Stimulated activated CD4-positive, alpha-beta T cell treated with anti-CD3 and anti-CD28 coated beads, Interleukin-4, amount 100 ng/mL, for 48 hours (primary cell): ENCODE measurements at places on chromosomes 6 and 20.

GRCh38 chr6:133964052-133964451, 11.0 kb downstream of the TBPL1 start:
- no peak for DNase-seq

DNA sequence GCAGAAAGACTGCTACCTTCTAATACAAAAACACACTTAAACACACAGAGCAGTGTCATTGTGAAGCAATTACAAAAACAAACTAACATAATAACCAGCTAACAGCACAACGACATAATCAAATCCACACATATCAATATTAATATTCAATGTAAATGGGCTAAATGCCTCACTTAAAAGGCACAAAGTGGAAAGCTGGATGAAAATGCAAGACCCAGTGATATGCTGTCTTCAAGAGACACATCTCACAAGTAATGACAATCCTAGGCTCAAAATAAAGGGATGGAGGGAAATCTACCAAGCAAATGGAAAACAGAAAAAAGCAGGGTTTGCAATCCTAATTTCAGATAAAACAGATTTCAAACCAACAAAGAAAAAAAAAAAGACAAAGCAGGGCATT, 67.8 kb upstream of the HTR1E start:
- DNase-seq, result no peak

DNA sequence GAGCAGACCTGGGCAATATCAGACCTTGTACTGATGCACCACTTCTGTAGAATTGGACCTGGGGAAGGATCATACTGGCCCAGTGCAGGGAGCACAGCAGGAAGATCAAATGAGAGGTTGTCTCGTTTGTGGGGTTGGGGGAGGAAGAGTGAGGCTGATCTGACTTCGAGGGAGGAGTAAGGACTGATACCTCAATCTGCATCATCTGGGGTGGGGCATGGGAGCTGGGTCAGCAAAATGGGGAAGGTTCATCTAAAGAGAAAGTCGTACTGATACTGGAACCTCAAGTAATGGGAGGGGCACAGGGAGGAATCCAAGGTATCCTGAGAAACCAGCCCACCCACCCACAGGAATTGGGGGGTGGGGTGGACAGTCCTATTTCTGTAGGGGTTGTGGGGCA, 3.7 kb downstream of the RNF39 start:
- no peak for DNase-seq

- no peak for DNase-seq
Observed at GRCh38 chr6:111888928-111889695, 15.9 kb upstream of the FYN start.

DNA sequence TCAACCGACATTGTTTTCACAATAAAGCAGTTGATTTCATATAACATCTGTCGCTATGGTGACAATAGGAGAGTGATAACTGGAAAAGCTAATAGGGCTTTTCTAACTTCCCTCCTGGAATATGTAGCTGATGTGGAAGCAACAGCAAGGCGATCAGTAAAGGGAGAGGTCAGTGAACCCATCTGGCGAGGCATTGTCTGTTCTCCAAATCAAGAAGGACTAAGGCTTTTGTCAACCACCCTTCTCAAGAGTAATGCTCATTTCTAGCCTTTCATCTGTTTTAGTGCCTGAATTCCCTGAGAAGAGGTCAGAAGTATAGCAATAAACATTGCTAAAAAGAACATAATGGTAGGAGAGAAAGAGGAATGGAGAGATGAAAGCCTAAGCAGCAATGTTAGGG, 201.3 kb downstream of the AKAP7 start:
- DNase-seq, result no peak

- no peak for DNase-seq
Observed at GRCh38 chr6:4671587-4672115, 104.6 kb upstream of the CDYL start.

GRCh38 chr6:88115307-88115706, 50.8 kb downstream of the CNR1 start:
- DNase-seq, result no peak

DNA sequence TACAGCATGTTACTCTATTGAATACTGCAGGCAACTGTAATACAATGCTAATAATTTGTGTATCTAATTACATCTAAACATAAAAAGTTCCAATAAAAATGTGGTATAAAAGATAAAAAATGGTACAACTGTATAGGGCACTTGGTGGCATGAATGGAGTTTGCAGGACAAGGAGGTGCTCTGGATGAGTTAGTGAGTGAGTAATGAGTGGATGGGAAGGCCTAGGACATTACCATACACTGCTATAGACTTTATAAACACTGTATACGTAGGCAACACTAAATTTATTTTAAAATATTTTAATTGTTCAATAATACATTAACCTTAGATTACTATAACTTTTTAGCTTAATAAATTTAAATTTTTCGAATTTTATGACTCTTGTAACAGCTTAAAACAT, 579.6 kb upstream of the MAN1A1 start:
- DNase-seq, result no peak

DNA sequence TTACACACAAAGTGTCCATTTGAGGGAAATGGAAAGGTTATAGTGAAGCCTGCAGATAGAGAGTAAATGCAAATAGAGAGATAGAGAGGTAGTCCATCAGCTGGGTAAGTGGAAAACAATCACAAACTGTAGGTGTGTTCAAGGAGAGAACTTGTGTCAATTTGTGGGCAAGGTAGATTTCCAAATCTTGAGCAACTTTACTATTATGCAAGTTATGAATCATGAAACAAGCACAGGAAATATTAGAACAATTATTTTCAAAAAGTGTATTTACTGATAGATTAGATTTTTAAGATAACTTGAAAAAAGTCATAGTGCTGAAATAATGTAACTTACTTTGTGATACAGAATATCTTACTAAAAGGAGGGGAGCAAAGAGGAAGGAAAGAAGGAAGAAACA, 792.9 kb downstream of the EYS start:
- no peak for DNase-seq

- DNase-seq, result no peak
Observed at GRCh38 chr6:148423601-148424270, 81.1 kb downstream of the SASH1 start.

DNA sequence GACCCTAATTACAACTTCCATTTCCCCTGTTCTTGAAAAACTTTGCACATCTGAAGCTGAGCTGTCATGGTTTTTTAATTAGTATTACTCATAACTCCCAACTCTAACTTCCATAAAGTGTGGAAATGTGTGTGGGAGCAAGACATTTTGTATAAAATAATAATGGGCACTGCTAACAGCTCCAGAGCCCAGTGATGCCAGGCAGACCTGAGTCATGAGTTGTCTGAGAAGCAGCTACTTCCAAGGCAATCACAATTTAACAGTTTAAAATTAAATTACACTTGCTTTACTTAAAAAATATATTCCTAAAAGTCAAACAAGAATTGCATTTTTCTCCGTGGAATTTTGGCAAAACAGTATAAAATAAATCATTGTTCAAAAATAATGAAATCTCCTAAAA, 6.4 kb downstream of the SLC2A12 start:
- DNase-seq, result no peak

DNA sequence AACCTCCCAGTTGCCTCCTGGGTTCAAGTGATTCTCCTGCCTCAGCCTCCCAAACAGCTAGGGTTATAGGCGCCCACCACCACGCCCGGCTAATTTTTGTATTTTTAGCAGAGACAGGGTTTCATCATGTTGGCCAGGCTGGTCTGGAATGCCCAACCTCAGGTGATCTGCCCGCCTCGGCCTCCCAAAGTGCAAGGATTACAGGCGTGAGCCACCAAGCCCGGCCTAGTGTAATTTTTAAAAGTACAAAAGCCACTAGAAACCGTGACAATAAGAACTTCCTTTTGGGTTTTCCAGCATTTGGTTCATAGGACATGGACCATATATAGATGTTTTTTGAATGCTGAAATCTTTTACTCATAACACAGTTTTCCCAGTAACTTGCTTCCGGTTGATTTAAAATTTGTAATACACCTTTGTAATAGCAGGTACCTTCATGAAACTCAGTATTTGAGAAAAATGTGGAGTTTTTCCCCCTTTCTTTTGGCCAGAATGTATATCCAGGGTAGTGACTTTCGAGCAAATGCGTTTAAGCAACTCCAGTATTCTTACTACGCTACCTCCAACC, 467 bp downstream of the PXT1 start:
- no peak for DNase-seq

DNA sequence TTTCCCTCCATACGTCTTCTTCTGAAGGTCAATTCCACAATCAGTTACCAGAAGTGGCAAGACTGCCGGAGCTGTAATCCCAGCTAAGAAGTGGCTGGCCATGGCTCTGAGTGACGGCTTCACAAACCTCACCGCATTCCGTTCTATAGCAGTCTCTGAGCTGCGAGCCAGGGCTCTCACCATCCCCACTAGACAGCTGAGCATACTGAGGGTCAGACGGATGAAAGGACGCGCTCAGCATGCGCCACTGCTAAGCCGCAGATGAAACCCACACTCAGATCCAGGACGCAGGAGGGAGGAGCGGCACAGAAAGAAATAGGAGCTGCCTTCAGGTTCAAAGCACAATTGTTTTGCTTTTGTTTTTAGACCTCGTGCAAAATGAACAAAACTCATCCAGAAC, 97.9 kb downstream of the ANKRD60 start:
- no peak for DNase-seq

- DNase-seq, result no peak
Observed at GRCh38 chr6:112690497-112691202, 343.5 kb downstream of the RFPL4B start.

DNA sequence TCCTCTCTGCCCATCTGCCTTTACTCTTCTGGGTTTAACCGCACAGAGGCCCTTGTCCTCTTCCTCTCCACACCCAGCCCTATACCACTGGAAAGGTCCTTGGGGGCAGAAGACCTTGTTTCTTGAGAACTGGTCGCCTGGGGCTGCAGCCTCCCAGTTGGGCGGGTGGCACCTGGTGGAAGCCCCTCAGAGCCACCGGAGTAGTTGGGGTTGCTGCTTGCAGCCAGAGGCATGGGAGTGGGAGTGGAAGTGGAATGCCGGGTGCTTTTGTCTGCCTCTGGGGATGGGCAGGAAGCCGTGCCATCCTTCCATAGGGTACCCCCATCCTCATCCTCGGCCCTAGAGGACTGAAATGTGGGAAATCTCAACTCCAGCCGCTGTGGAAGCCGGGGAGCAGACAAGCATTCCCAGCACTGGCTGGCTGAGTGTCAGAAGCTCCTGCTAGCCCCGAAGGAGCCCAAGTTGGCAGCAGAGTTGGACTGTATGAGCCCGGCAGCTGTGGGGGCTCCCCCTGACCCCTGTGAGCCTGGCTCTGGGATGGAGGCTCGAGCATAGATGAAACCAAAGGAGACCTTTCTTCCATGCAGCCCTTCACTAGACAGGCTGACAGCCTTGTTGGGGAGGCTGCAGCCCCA, 1.2 kb downstream of the VSTM2L start:
- no peak for DNase-seq

- DNase-seq, result no peak
Observed at GRCh38 chr20:10040070-10040975, 5.5 kb downstream of the ANKEF1 start.

GRCh38 chr6:15329197-15329671, 83.4 kb downstream of the JARID2 start:
- DNase-seq, result no peak

- no peak for DNase-seq
Observed at GRCh38 chr20:16308754-16309153, 264.5 kb downstream of the KIF16B start.

DNA sequence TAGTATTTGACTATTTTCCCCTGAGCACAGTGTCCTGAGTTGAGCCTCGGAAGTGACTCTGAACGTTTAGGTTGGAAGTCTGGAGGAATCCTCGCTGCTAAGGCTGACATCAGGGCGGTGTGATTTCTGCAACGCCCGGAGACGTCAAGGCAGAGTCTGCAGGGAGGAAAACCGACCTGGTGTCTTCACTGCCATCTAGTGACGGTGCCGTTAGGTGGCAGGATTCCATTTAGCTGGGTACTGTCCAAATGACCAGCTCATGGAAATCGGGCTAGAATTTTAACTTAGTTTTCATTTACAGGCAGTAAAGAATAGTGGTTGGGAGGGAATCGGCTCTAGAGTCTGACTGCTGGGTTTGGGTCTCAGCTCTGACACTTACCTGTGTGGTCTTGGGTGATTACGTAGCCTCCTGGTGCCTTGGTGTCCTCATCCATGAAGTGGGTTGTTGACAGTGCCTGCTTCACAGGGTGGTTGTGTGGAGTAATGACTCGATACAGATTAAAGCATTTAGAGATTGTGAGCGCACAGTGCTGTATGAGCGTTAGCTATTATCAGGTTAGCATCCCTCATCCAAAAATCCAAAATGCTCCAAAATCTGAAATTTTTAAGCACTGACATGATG, 35.0 kb downstream of the FOXF2 start:
- no peak for DNase-seq

- no peak for DNase-seq
Observed at GRCh38 chr20:59308493-59309201, 8.2 kb downstream of the EDN3 start.

- no peak for DNase-seq
Observed at GRCh38 chr6:76803038-76803580, 660.2 kb downstream of the HTR1B start.

DNA sequence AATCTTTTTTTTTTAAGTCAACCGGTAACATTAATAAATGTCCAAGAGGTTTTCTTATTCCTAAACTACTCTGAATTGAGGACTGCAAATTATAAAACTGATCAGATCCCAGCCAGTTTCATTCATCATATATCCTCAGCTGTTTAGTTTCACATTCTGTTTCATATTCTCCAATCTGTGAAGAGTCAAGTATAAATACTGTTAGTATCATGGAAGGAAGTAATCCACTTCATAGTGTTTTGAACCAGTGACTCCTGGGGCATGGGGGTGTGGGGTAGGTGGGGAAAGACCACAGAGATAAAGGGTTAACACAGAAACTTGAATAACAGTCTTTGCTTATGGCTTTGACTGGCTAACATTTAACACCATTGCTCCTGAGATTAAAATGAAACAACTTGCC, 69.9 kb downstream of the FYN start:
- no peak for DNase-seq

DNA sequence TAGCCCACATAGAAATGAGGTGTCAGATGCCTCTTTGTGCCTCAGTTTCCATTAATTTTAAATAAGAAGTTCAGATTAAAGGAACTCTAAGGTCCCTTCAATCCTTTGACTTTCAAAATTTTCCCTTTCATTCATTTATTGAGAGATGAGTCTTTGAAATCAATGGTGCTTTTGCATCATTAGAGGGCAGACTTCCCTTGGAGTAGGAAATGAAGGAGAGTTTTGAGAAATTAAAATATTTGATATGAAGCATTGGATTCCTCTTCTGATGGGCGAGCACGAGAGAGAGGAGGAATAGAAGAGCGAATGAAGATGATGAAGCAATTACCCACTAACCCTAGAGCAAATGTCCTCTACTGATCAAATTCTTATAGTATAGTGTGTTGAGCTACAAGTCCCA, 105.7 kb downstream of the EDN1 start:
- no peak for DNase-seq

DNA sequence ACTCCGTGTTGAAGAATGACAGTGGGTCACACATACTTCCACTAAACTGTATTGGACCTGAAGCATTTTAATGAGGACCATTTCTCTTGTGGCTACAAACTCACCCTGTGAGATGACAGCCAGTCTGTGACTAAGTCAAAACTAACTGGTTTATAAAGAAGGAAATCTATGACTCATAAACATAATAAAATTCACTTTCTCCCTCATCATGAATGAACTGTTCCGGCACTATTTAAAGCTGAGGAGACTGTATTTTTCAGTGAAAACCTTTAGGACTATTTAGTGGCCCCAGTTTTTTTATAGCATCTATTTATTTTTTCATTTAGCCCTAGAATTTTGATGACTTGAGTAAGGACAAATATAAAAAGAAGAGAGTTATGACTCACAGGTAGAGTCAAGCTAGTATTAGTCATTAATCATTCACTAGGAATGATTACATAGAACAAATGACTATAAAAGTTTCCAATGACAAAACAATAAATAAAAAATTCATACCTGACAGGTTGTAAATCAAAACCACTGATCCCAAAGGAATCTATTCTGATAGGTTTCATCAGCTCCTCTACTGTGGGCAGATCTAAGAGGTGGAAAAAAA, 34.2 kb downstream of the CEP162 start:
- DNase-seq, result no peak
